ENCODE measurements at places on chromosomes 11 and 22. TPM values are rescaled to one million over a fixed set of nuclear protein-coding genes. Genes with fewer than 3 reads are reported as not detected.

Gene NECTIN1
- 7.5 TPM for total RNA-seq

Gene IZUMO1R
- total RNA-seq, result not detected

GRCh38 chr11:38315151-38315550 lies 1717.1 kb upstream of the RAG2 start:
- H3K36me3 ChIP-seq, result no peaks in the 10 kb centered on the region
- no peaks in the 10 kb centered on the region for H3K4me1 ChIP-seq
- no peak overlapping the region for H3K4me3 ChIP-seq
- DNase-seq, result no peak

GRCh38 chr11:7471071-7471470 lies 14.2 kb upstream of the OLFML1 start:
- no peaks in the 10 kb centered on the region for H3K27me3 ChIP-seq
- H3K27ac ChIP-seq, result no peak overlapping the region
- no peak for DNase-seq
- no peak overlapping the region for H3K4me3 ChIP-seq

DNA sequence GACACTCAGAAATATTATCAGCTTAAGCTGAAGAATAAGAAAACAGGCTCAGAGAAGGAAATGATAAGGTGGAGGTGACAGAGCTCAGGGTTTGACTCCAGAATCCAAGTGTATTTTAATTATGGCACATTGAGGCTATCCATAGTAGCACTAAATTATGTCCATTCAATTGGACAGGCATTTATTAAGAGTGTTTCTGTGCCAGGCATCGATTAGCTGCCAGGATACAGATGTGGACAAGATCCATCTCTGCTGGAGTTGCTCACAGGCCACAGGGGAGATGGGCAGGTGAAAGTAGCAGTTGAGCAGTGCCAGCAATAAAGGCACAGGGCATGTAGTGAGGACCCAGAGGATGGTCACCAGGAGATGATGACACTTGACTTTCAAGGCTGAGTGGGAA lies 592.5 kb downstream of the INSC start:
- H3K4me1 ChIP-seq, result no peaks in the 10 kb centered on the region
- DNase-seq, result no peak
- no peaks in the 10 kb centered on the region for H3K27me3 ChIP-seq
- no peaks in the 10 kb centered on the region for H3K36me3 ChIP-seq
- no peak overlapping the region for H3K4me3 ChIP-seq
- no peak overlapping the region for H3K27ac ChIP-seq

GRCh38 chr11:73151416-73151815 lies 9.3 kb upstream of the FCHSD2 start:
- H3K4me3 ChIP-seq, result no peak overlapping the region
- H3K4me1 ChIP-seq, result peaks cover 93% of the 10 kb centered on the region
- H3K27me3 ChIP-seq, result no peaks in the 10 kb centered on the region
- H3K36me3 ChIP-seq, result no peaks in the 10 kb centered on the region

Measured in GM12878 (cell line).